ENCODE measurements at places on chromosomes 4 and X.

GRCh38 chr4:32574803-32575202 lies 1854.6 kb downstream of the PCDH7 start:
- DNase-seq = no peak

GRCh38 chrX:130268449-130269170 lies at the start of gene ZNF280C:
ZNF280C (minus strand) TSS chrX:130268899; CDS start chrX:130260449, 8,450 bp downstream.
- peak; percentile 91 for DNase-seq

DNA sequence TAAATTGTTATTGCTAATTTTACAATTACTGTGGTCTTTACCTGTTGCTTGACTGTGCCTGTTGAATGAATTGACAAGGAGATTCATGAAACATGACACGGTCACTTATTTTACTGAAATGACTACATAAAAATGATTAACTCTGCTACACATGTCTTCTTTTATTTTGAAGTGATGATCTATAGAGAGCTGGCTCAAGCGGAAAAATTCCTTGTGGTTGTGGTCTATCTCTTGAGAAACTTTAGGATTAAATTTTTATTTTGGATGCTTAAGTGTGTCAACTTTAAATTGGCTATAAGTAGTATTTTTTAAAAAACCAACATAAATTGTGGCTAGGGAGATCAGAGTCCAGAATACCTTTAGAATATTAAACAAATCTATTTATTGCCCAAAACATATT lies 131.8 kb upstream of the PITX2 start:
- DNase-seq = no peak

DNA sequence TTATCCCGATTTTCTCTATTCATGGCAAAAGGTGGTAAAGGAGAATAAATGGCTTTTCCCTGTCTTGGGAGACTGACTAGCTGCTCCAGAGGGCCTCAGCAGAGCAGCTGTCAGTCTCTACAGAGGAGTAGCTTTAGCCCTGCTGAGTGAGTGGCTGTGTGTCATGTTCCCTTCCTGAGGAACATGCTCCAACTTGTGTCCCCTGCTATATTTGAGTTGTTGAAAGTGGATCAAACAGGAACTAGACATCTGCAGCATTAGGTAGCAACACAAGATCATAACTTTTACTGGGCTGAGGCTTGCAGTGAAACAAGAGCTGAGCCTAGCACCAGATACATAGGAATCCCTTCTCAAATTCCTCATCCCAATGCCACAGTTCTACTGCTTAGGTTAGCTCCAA lies 26.7 kb upstream of the PLAC1 start:
- DNase-seq = no peak

- DNase-seq = no peak
Measured at GRCh38 chr4:17166954-17167353, 268.5 kb upstream of the LDB2 start.

- DNase-seq = no peak
Measured at GRCh38 chrX:55014897-55015299, 14.7 kb downstream of the APEX2 start.

- DNase-seq = no peak
Measured at GRCh38 chr4:108035691-108036090, 46.0 kb downstream of the HADH start.

- peak; percentile 2 for DNase-seq
Measured at GRCh38 chr4:108303488-108304177, 134.9 kb upstream of the LEF1 start.

GRCh38 chr4:142353149-142353738 lies 492.9 kb downstream of the INPP4B start:
- DNase-seq = peak; percentile 65

DNA sequence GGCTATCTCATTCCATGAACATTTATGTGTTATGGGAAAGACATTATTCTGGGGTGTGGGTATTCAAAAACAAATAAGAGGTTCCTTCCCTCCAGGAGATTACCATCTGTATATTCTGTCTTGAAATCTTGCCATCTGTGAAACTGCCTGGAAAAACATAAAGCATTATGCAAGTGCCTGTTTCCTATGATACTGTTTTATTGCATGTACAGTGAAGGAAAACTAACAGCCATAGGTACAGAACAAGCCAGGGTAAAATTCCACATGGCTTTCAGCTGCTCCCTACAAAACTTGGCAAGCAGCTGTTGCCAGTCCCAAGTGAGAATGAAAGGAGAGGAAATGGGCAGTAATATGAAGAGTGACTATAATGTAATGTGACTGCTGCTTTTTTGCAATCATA lies 136.0 kb downstream of the GUCY2F start:
- DNase-seq = no peak

- DNase-seq = peak; percentile 53
Measured at GRCh38 chr4:169582706-169583105, 29.7 kb downstream of the NEK1 start.

DNA sequence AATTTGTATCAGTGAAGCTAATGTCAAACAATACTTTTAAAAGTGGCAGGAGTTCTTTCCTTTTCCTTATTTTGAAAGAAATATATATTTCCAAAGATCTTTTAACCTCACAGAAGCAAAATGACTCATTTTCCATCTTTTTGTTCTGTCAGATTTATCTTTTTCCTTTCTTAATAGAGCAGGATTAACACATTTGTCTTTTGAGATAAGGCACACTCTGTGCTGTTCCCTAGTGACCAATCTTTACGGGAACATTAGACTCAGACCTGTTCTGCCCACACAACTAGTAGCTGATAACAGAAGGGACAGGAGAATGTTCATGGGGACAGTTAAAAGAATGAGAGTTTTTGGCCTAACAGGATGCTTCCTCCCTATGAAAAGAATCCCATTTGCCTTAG lies 381.2 kb downstream of the STPG2 start:
- DNase-seq = no peak

DNA sequence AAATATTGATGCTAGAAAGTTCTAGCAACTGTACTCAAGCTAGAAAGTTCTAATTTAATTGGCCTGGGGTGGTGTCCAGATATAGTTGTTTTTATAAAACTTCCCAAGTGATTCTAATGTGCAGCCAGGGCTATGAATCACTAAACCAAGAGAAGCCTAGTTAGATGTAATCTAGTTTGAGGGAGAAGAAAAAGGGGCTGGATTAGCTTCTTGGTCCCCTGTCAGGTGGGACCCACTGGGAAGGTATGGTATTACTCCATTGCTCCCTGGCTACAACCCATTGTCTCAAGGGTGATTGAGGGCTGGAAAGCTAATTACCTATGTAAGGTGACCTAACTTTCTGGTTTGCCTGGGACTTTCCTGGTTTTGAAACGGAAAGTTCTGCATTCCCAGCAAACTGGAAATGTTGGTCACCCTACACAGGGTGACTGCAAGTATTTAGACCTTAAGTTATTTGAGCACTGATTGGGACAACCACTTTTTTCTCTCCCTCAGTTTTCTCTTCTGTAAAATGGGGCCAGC lies 23.9 kb upstream of the MSN start:
- DNase-seq = no peak

- no peak for DNase-seq
Measured at GRCh38 chr4:157303471-157303960, 83.0 kb downstream of the GRIA2 start.

GRCh38 chr4:10013722-10014121 lies 7.6 kb downstream of the SLC2A9 start:
- DNase-seq = no peak

DNA sequence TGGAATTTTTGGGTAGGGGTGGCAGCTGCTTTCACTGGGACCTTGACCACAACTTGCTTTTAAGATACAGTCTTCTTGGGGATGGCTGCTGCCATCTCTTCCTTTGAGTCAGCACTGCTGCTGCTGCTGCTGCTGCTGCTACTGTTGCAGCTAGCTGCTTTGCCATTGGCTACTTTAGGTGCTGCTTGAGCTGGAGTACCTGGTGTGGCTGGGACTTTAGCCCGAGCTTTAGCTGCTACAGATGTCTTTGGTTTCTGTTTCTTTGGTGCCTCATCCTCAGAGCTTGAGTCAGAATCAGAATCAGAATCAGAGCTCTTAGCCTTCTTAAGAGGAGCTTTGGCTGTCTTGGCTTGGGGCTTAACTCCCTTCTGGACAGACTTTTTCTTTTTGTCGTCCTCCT lies 52.2 kb downstream of the FAM9B start:
- no peak for DNase-seq

DNA sequence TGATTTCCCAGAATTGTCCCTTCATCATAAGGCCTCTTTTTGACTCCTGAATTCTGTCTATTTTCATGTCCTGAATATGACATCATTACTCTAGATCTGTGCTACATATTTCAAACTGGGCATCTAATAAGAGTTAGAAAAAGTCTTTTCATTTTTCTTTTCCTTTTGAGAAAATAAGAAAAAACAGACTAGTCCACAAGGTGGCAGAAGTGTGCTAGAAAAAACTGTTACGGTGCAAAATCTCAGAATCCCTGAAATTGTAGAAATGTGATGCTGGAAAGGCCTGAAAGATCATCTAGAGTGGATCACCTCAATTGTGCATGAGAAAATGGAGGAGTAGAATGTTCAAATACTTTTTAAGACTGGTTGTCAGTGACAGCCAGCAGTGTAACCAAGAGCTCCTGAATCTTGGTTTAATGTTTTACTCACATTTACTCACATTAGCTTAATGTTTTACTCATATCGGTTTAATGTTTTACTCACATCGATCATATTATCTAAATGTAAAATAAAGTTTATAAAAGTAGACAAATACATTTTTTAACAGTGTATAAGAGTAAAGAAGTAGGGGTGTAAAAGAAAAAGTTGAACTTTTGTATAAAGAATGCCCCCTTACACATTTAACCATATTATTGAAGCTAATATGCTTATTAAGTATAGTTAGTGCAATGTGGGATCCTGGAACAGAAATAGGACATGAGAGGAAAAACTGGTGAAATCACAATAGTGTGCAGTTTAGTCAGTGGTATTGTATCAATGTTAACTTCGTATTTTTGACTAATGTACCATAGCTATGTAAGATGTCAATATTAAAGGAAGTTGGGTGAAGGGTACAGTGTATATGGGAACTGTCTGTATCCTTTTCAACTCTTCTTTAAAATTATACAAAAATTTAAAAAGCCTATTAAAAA lies 15.2 kb downstream of the ASB11 start:
- peak; percentile 15 for DNase-seq

DNA sequence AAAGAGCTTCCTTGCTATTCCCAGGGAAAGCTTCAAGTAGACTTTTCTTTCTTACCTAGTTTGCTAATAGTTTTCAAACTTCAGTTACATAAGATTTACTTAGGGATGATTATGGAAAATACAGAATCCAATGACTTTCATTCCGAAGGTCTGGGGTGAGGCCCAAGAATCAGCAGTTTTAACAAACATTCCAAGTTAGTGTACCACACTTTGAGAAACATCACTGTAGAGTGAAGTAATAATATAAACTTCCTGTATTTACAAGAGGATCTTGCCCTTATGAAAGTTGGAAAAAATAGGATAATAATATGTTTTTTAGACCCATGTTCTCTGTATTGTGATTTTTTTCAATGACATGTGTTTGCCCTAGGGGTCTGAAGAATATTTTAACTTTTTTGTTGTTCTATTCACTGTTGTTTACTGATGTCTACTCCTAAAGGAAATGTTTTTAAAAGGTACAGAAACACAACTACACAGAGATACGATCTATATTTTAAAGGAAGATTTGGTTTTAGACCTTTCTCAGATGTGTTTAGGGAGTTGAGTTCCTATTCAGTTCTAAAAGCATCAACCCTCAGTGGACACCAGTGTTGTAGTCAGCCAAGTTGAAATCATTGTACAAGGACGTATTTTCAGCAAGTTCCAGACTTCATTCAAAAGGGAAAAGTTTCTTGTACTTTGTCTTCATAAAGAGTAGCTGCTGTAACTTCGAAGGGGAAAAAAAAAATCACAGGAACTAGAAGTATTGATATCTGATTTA lies 295.8 kb upstream of the SLC7A11 start:
- no peak for DNase-seq

DNA sequence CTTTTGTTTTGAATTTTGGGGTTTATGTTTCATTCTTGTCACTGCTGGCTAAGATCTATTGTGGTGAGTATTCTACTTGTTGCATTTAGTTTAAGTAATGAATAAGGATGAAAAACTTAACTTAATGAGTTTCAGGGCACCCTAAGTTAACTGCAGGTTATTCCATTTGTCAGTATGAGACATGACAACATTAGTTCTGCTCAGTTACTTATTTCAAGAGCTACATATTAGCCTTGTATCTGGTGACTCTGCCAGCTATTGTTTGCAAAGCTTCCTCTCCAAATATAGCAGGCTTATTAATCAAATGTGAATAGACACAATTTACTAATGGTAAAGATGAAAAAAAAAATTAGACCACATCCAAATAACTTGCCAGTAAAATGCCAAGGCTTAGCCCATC lies 567.1 kb downstream of the IL15 start:
- DNase-seq = no peak

- no peak for DNase-seq
Measured at GRCh38 chr4:37415845-37416369, 171.4 kb downstream of the NWD2 start.

DNA sequence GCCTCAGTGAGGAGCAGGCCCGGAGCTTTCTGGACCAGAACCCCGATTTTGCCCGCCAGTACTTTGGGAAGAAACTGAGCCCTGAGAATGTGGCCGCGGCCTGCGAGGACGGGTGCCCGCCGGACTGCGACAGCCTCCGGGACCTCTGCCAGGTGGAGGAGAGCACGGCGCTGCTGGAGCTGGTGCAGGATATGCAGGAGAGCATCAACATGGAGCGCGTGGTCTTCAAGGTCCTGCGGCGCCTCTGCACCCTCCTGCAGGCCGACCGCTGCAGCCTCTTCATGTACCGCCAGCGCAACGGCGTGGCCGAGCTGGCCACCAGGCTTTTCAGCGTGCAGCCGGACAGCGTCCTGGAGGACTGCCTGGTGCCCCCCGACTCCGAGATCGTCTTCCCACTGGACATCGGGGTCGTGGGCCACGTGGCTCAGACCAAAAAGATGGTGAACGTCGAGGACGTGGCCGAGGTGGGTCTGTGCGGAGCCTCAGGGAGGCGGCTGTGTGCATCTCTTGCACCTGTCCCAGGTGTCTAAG lies 323 bp downstream of the PDE6B start:
- DNase-seq = no peak

DNA sequence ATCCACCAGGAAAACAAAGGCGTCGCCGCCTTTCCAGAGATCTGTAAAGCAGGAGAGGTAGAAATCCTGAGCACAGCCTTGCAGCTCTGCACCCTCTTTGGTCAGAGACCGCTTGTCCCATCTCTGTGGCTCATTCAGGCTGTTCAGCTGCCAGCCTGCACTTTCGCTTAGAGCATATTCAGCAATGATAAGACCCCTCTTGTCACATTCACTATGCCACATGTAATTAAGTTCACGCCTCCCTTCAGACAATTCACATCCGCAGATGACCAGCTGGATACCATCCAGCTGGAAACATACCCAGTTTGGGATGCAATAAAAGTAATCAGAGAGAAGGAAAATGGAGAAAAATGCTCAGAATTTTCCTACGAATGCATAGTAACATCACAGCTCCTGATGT lies 335.4 kb downstream of the UNC5C start:
- DNase-seq = no peak

DNA sequence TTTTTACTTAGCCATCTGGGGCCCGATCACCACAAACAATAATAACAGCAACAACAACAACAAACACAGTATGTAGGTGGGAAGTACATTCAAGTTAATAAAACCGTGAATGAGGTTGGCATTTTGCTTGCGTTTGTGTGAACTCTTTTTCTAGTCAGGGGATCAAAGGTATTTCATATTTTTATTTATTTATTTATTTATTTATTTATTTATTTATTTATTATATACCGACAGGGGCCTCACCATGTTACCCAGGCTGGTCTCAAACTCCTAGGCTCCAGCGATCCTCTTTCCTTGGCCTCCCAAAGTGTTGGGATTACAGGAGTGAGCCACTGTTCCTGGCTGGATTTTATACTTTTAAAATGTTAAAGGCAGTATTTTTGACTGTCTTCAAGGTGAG lies 325.4 kb downstream of the RAPGEF2 start:
- no peak for DNase-seq

GRCh38 chr4:7021930-7022664 lies 21.1 kb upstream of the TADA2B start:
- DNase-seq = peak; percentile 59
